ENCODE measurements at places on chromosomes 13 and 19. TPM values are rescaled to one million over a fixed set of nuclear protein-coding genes. Genes with fewer than 3 reads are reported as not detected.

The KLF1 gene
- not detected for total RNA-seq

The IL12RB1 gene
- total RNA-seq: 1.6 TPM

The ZNF708 gene
- total RNA-seq: 27.0 TPM

The MRI1 gene
- 50.7 TPM for total RNA-seq

The ATXN8OS gene
- not detected for total RNA-seq

The HSPB6 gene
- total RNA-seq: 80.9 TPM

The NAPSA gene
- 1.1 TPM for total RNA-seq

The C19orf73 gene
- 2.4 TPM for total RNA-seq

The ZNF528 gene
- total RNA-seq: 56.3 TPM

The TNNI3 gene
- not detected for total RNA-seq

Data from ureter (tissue), 1 donor.